ENCODE measurements at places on chromosomes 1 and 21. TPM values are rescaled to one million over a fixed set of nuclear protein-coding genes. Genes with fewer than 3 reads are reported as not detected.

DNA sequence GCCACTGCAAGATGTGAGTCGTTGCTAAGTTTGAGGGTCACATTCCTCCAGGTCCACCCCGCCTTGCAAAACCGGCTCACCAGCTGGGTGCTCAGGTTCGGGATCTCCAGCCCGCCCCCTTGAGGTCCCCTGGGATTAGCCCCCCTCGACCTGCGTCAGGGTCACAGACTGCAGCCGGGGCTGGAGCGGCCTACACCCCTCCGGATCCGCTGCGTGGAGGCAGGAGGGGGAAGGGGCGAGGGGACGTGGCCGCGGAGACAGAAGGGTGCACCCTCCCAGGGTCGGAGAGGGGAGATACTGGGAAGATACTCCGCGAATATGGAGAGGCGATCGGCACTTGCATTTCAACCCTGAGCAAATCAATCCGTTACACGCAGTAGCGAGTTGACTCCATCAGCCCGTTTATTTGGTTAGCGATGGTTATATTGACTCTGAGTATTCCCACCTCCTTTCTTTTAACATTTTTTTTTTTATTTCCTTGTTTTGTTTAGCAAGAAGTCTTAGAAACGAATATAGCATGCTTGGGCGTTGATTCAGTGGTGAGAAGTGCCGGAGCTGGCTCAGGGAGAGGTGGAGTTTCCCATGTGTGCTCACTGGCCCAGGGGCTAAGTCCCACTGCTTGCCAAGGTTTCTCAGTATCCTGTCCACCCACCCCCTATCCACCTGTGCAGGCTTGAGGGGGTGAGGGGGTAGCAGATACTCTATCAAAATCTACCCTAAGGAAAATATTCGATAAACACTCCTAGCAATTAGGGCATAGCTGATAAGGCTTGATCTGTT is 997 bp downstream of the IFNAR2 start:
- H3K36me3 ChIP-seq, result no peaks in the 10 kb centered on the region
- peak; percentile 76 for DNase-seq
- H3K27ac ChIP-seq, result peak overlapping the region; percentile 99
- peak overlapping the region; percentile 93 for H3K4me3 ChIP-seq
- H3K27me3 ChIP-seq, result no peaks in the 10 kb centered on the region

- no peak overlapping the region for H3K27ac ChIP-seq
- peaks cover 35% of the 10 kb centered on the region for H3K4me1 ChIP-seq
- no peak for DNase-seq
- H3K4me3 ChIP-seq, result no peak overlapping the region
- peaks cover 3% of the 10 kb centered on the region for H3K36me3 ChIP-seq
Observed at GRCh38 chr1:24749252-24749651, 4.0 kb downstream of the CLIC4 start.

GRCh38 chr1:220149742-220150141 is 55.8 kb downstream of the IARS2 start:
- H3K27me3 ChIP-seq, result no peaks in the 10 kb centered on the region
- peaks cover 56% of the 10 kb centered on the region for H3K36me3 ChIP-seq
- H3K27ac ChIP-seq, result no peak overlapping the region
- no peaks in the 10 kb centered on the region for H3K4me1 ChIP-seq
- no peak for DNase-seq

DNA sequence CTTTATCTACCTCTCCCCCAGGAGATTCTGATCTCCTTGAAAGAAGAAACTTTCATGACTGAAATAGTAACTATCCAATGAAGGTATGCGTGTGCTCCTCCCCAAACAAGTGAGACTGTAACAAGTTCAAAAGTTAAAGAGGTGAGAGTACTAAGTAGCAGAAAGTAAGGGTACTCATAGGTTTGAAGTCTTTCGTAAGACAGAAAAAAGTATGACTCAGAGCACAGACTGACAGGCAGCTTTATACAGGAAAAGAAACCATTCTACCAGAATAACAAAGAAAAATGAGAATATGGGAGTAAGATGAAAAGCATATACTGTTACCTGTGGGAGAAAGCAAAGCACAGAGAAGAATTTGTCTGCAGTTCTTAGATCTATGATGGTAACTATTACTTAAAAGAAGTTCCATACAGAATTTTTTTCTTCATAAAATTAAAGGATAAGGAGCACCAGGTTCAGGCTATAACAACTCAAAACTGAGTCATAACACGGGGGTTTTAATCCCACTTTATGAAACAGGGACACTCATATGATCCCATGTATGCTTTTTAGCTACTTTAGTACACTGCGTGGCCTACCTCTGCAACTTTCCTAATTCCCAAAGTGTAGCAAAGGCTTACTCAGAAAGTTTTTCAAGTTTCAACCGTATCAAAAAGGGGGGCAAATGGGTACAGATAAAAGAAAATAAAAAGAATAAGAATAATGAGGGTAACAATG is 52.0 kb downstream of the FOXJ3 start:
- H3K27me3 ChIP-seq, result no peaks in the 10 kb centered on the region
- H3K4me3 ChIP-seq, result no peak overlapping the region
- H3K36me3 ChIP-seq, result peaks cover 6% of the 10 kb centered on the region

The ABCA4 gene
- total RNA-seq, result 1.4 TPM

The IGSF9 gene
- total RNA-seq, result 2.2 TPM

The IFNLR1 gene
- total RNA-seq, result 11.1 TPM

The PCSK9 gene
- 23.5 TPM for total RNA-seq

Data from upper lobe of right lung (tissue), 1 donor.